ENCODE measurements at places on chromosomes 13 and 19. TPM values are rescaled to one million over a fixed set of nuclear protein-coding genes. Genes with fewer than 3 reads are reported as not detected.

The COX6B1 gene
- 445 TPM for total RNA-seq

The ZNF606 gene
- total RNA-seq: 3.2 TPM

The LGALS4 gene
- total RNA-seq: 0.59 TPM

The ANGPTL8 gene
- not detected for total RNA-seq

- DNase-seq: no peak
Measured at GRCh38 chr13:93750676-93751075, 524.1 kb downstream of the GPC6 start.
